ENCODE measurements at places on chromosomes 4 and X. TPM values are rescaled to one million over a fixed set of nuclear protein-coding genes. Genes with fewer than 3 reads are reported as not detected.
A peak's percentile ranks its signal among the peaks of the same experiment; 100 is the strongest.

DNA sequence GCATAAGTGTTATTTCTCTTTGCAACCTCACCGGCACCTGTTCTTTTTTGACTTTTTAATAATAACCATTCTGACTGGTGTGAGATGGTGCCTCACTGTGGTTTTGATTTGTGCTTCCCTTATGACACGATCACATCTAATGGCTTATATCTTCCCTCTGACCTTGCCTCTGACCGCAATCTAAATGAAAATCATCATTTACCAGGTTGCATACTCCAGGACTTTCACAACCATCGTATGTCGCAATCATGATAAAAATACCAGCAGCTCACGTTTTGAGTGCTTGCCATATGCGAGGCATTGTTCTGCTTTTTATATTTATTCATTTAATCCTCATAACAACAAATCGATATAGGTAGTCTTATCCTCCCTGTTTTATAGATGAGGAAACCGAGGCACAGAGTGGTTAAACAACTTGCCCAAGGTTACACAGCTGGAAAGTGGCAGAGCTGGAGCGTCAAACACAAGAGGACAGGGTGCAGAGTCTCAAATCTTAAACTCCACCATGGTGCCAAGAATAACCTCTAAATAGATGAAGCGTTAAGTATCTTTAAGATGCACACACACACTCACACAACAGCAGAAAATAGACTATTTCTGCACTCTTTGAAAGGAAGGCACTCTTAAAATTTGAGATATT is 102.2 kb downstream of the SEL1L3 start:
- DNase-seq: no peak
- H3K27me3 ChIP-seq: no peaks in the 10 kb centered on the region
- no peaks in the 10 kb centered on the region for H3K4me1 ChIP-seq
- H3K27ac ChIP-seq: no peak overlapping the region
- peaks cover 47% of the 10 kb centered on the region for H3K36me3 ChIP-seq
- no peak overlapping the region for H3K4me3 ChIP-seq

- no peak for DNase-seq
- peaks cover 25% of the 10 kb centered on the region for H3K4me1 ChIP-seq
- H3K36me3 ChIP-seq: no peaks in the 10 kb centered on the region
- no peaks in the 10 kb centered on the region for H3K27me3 ChIP-seq
- peak overlapping the region; percentile 66 for H3K27ac ChIP-seq
Measured at GRCh38 chrX:65601530-65602220, 65.8 kb upstream of the MSN start.

- peaks cover 12% of the 10 kb centered on the region for H3K4me1 ChIP-seq
- H3K36me3 ChIP-seq: no peaks in the 10 kb centered on the region
- no peak overlapping the region for H3K4me3 ChIP-seq
- peak overlapping the region; percentile 46 for H3K27ac ChIP-seq
- DNase-seq: peak; percentile 90
- no peaks in the 10 kb centered on the region for H3K27me3 ChIP-seq
Measured at GRCh38 chrX:48498374-48498809, 10.4 kb upstream of the PORCN start.

GRCh38 chrX:121949041-121949760 is 901.8 kb downstream of the GLUD2 start:
- DNase-seq: no peak
- H3K4me1 ChIP-seq: no peaks in the 10 kb centered on the region
- H3K36me3 ChIP-seq: no peaks in the 10 kb centered on the region
- no peak overlapping the region for H3K27ac ChIP-seq
- H3K27me3 ChIP-seq: no peaks in the 10 kb centered on the region
- no peak overlapping the region for H3K4me3 ChIP-seq

The FANCB gene
- 3.8 TPM for total RNA-seq

The CENPVL1 gene
- not detected for total RNA-seq

GRCh38 chrX:118756101-118756500 is 28.7 kb downstream of the IL13RA1 start:
- H3K36me3 ChIP-seq: peaks cover 8% of the 10 kb centered on the region
- no peak overlapping the region for H3K4me3 ChIP-seq
- H3K27ac ChIP-seq: no peak overlapping the region
- no peak for DNase-seq
- peaks cover 8% of the 10 kb centered on the region for H3K4me1 ChIP-seq
- H3K27me3 ChIP-seq: no peaks in the 10 kb centered on the region

The FRMD7 gene
- total RNA-seq: 1.5 TPM

GRCh38 chr4:104394406-104395167 is 100.1 kb downstream of the CXXC4 start:
- no peaks in the 10 kb centered on the region for H3K4me1 ChIP-seq
- H3K4me3 ChIP-seq: no peak overlapping the region
- DNase-seq: peak; percentile 1
- no peak overlapping the region for H3K27ac ChIP-seq

The DDX60 gene
- 19.5 TPM for total RNA-seq

- H3K4me3 ChIP-seq: no peak overlapping the region
- H3K36me3 ChIP-seq: peaks cover 3% of the 10 kb centered on the region
- H3K4me1 ChIP-seq: peaks cover 22% of the 10 kb centered on the region
- H3K27ac ChIP-seq: peak overlapping the region; percentile 72
Measured at GRCh38 chr4:168993714-168994510, 16.1 kb downstream of the CBR4 start.

The SEC31A gene
- 487 TPM for total RNA-seq

DNA sequence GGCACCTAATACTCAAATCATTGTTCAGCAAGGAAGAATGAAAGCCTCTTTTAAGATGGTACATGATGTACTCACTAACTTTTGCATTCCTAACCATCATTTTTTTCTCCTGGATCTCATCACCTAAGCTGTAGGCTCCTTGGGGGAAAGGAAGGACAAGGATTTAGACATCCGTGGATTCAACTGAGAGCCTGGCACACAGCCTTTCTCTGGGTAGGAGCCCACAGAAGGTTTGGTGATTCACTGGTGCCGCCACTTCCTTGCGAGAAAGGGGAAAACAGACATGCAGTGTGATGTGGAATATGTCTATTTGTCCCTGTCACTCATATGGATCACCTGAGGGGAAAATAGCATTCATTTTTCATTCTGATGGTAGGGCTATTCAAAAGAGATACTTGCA is 147.3 kb downstream of the PCDH7 start:
- H3K4me3 ChIP-seq: no peak overlapping the region
- no peaks in the 10 kb centered on the region for H3K27me3 ChIP-seq
- H3K27ac ChIP-seq: no peak overlapping the region
- H3K4me1 ChIP-seq: no peaks in the 10 kb centered on the region

The FAM47A gene
- not detected for total RNA-seq

DNA sequence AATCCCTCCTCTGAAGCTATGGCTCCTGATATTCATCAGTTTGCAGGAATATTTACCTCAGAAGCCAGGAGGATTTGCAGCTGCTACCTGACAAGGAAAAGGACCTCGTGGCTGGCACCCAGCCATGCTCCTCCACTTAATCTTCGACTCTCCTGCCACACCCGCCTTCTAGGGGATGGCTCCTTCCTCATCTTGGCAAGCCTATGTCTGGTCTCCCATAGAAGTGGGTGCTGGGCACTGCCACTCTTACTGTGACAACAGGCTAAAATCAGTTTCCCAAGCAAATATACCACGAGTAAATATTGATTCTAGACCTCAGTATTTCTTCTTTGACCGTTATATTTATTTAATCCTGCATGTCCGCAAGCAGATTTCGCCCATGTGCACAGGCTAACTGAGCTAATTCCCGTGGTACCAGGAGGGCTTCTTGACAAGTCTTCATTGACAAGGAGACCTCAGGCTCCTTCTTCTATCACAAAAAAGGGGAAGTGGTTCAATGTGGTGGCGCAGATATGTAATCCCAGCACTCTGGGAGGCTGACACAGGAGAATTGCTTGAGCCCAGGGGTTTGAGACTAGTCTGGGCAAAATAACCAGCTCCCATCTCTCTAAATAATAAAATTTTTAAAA is 52.6 kb upstream of the DCTD start:
- no peak overlapping the region for H3K27ac ChIP-seq
- no peak overlapping the region for H3K4me3 ChIP-seq
- H3K36me3 ChIP-seq: no peaks in the 10 kb centered on the region
- no peaks in the 10 kb centered on the region for H3K27me3 ChIP-seq

DNA sequence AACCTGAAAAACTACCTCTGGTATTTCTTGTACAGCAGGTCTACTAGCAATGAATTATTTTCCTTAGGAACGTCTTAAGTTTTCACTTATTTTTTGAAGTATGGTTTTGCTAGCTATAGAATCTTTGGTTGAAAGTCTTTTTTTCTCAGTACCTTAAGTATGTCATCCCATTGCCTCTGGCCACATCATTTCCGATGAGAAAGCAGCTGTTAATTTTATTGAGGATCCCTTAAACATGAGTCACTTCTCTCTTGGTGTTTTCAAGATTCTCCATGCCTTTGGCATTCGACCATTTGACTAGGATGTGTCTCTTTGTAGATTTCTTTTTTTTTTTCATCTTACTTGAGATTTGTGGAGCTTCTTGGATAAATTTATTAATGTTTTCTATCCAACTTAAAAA is 803.8 kb upstream of the AMOT start:
- H3K4me3 ChIP-seq: no peak overlapping the region
- peak; percentile 43 for DNase-seq
- no peaks in the 10 kb centered on the region for H3K4me1 ChIP-seq
- no peaks in the 10 kb centered on the region for H3K36me3 ChIP-seq
- peaks cover 4% of the 10 kb centered on the region for H3K27me3 ChIP-seq

The KLF8 gene
- total RNA-seq: 1.8 TPM

The ARHGAP6 gene
- 5.0 TPM for total RNA-seq

- no peaks in the 10 kb centered on the region for H3K27me3 ChIP-seq
- H3K4me1 ChIP-seq: no peaks in the 10 kb centered on the region
- H3K4me3 ChIP-seq: no peak overlapping the region
- no peak overlapping the region for H3K27ac ChIP-seq
Measured at GRCh38 chr4:154015578-154015977, 226.7 kb upstream of the SFRP2 start.

DNA sequence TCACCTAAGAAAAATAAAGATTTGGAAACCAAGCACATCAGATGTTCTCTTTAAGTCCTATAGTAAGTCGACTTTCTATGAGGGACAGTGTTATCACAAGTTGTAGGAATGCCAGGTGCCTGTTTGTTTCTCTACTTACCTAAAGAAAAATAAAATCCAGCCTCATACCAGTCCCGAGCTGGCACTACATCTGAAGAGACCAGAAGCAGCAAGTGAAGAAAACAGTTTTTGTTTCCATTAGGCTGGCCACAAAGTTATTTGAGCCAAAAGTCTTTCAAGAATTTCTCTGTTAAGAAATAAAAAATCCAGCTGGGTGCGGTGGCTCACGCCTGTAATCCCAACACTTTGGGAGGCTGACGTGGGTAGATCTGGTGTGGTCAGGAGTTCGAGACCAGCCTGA is 10.8 kb upstream of the PPARGC1A start:
- H3K36me3 ChIP-seq: no peaks in the 10 kb centered on the region
- no peak for DNase-seq
- H3K4me1 ChIP-seq: no peaks in the 10 kb centered on the region
- no peaks in the 10 kb centered on the region for H3K27me3 ChIP-seq

- DNase-seq: no peak
- H3K4me3 ChIP-seq: no peak overlapping the region
- H3K27me3 ChIP-seq: no peaks in the 10 kb centered on the region
- H3K36me3 ChIP-seq: no peaks in the 10 kb centered on the region
Measured at GRCh38 chr4:76216975-76217814, 3.6 kb upstream of the SCARB2 start.
